ENCODE measurements at places on chromosomes 16 and 17.

- DNase-seq: peak; percentile 64
These were observed 4.2 kb downstream of the METRNL start for GRCh38 chr17:83083368-83084201.

DNA sequence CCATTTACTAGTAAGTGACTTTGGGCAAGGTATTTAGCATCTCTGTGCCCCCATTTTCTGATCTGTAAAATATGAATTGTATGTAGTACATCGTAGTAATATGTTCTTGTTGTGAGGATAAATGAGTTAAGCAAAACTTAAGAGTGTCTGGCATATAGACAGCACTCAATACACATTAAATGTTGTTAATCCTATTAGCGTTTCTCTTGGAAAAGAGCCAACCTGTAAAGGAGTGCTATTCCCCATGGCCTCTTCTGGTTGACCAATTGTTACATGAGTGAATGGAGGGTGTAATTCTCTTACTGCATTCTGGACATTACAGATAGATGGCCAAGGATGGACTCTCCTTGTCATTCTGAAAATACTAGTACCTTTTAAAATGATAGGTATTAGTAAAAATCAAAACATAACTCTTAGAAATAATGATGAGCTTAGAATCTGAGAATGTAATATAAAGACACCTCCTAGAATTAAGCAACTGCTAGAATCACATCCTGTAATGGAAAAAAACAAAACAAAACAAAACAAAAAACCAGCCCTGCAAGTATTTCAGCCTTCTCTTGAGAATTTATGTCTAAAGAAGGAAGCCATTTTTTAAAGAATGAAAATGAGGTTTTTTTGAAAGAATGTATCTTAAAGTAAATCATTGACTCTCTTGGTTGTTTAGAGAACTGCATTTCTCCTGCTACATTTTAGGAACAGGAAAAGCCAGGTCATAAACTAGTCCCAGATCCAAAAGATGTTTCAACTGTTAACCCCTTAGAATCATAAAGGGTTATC lies 30.5 kb downstream of the IQCK start:
- no peak for DNase-seq

DNA sequence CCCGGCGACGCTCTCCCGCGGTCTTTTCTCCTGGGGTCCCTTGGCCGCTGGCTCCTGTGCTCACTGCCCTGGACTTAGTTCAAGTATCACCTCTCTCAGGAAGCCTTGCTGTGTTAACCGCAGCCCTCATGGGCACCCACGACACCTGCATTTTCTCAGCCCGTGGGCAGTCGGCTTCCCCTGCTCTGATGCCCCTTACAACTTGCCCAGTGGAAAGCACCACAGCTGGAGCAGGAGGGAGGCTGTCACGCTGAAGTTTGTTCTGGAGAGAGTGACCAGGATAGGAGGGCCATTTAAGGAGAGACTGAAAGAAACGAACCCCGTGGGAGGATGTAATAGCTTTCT lies 395 bp downstream of the STXBP4 start:
- DNase-seq: peak; percentile 2

GRCh38 chr16:74034200-74034599 lies 262.4 kb upstream of the PSMD7 start:
- no peak for DNase-seq

- DNase-seq: no peak
These were observed 15.5 kb downstream of the MMP15 start for GRCh38 chr16:58040945-58041627.

GRCh38 chr17:71593078-71593477 lies 527.7 kb upstream of the SOX9 start:
- no peak for DNase-seq

DNA sequence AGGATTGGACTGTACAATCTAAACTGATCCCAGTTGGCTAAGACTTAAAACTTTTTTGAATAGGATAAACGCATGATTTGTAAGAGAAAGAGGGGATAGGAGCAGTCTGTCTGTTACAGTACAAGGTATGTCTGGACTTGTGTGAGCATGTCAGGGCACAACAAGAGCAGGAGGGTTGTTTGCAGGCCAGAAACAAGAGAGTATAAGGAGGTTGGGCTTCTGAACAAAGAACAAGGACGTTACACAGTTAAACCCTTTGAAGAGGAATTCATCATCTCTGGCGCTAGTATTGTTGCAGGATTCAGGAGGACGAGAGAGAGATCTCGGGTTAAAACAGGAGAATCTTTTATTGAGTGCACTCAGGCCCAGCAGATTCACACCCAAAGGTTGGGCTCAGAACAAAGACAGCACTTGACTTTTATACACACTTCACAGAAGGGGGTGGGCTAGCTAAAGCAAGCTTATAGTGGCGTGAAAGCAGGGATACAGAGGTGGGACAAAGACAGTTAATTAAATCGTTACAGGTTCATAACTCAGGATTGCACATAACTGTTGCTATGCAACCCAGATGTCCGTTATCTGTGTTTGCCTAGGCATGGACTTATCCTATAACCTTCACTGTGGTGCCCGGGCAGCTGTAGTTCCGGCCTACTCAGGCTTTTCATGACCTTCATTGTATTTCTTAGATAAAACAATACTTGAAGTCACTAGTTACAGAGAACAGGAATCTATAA lies 34.3 kb downstream of the SEC14L1 start:
- no peak for DNase-seq

- DNase-seq: peak; percentile 62
These were observed 13.8 kb downstream of the AANAT start for GRCh38 chr17:76481071-76481655.

DNA sequence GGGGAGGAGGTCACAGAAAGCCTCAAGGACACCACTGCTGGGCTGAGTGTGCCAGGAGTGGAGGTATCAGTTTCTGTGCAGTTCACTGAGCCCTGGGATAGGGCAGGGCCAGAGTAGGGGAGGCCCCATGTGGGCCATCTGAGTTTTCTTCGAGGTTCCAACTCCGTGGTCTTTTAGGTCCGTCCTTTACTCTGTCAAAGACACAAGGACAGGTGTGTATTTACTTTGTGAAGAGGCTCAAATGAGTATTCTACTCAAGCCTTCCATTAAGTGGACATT lies 59.5 kb downstream of the USP22 start:
- no peak for DNase-seq

GRCh38 chr16:5582529-5582928 lies 484.9 kb upstream of the EEF2KMT start:
- no peak for DNase-seq

GRCh38 chr16:87661561-87661960 lies 59.3 kb downstream of the JPH3 start:
- DNase-seq: peak; percentile 30

- no peak for DNase-seq
These were observed 61.9 kb upstream of the GSE1 start for GRCh38 chr16:85550953-85551924.

DNA sequence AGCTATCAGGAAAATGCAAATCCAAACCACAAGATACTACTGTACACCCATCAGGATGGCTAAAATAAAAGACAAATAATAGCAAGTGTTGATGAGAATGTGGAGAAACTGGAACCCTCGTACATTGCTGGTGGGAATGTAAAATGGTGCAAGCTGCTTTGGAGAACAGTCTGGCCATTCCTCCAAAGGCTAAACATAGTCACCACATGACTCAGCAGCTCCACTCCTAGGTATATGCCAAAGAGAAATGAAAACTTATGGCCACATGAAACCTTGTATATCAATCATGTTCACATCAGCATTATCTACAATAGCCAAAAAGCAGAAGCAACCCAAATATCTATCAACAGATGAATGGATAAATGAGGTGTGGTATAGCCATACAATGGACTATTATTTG lies 28.5 kb downstream of the VAC14 start:
- DNase-seq: no peak

DNA sequence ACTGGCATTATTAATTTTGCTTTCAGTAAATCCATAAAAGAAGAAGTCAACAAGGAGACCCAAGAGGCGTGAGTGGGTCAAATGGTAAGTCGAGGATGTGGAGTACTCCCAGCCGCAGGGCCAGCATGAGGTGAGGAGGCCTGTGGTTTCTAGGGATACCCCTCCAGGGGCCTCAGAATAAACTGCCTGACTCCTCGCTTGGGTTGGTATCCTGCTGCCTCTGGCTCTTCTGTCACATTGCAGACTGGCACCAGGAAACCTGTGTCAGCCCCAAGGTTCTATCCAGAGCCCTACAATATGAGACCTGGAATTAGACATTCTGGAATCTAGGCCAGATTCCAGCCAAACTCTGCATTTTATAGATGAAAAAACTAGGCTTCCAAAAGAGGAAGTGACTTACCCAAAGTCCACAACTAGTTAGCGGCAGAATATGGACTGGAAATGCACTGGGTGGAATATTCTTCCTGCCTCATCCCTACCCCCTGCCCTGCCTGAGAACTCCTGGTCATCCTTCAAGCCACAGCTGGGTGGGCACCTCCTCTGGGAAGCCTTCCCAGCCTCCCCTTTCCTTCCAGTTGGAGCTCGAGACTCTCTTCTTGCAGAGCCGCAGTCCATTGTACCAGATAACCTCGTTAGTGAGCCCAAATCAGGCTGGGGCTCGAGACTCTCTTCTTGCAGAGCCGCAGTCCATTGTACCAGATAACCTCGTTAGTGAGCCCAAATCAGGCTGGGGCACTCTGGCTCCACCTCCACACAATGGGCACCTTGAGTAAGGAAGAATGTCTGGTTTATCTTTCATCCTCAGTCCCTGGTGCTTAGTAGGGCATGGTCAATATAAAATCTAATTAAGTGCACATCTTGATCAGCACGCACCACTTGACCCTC lies 22.6 kb downstream of the C17orf67 start:
- DNase-seq: no peak

- no peak for DNase-seq
These were observed 43.4 kb downstream of the TAOK1 start for GRCh38 chr17:29433541-29433940.

DNA sequence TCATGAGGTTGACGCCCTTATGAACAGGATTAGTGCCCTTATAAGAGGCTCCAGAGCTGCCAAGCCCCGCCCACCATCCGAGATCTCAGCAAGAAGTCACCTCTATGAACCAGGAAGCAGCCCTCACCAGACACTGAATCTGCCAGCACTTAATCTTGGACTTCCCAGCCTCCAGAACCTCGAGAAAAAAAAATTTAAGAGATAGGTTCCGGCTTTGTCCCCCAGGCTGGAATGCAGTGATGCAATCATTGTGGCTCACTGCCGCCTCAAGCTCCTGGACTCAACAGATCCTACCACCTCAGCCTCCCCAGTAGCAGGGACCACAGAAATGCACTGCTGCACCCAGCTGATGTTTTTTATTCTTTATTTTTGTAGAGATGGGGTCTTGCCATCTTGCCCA lies 22.5 kb upstream of the ADCY9 start:
- no peak for DNase-seq

GRCh38 chr17:47982645-47983390 lies 11.9 kb downstream of the CDK5RAP3 start:
- no peak for DNase-seq

- DNase-seq: no peak
These were observed 5.0 kb downstream of the ATP5PD start for GRCh38 chr17:75041656-75042280.

DNA sequence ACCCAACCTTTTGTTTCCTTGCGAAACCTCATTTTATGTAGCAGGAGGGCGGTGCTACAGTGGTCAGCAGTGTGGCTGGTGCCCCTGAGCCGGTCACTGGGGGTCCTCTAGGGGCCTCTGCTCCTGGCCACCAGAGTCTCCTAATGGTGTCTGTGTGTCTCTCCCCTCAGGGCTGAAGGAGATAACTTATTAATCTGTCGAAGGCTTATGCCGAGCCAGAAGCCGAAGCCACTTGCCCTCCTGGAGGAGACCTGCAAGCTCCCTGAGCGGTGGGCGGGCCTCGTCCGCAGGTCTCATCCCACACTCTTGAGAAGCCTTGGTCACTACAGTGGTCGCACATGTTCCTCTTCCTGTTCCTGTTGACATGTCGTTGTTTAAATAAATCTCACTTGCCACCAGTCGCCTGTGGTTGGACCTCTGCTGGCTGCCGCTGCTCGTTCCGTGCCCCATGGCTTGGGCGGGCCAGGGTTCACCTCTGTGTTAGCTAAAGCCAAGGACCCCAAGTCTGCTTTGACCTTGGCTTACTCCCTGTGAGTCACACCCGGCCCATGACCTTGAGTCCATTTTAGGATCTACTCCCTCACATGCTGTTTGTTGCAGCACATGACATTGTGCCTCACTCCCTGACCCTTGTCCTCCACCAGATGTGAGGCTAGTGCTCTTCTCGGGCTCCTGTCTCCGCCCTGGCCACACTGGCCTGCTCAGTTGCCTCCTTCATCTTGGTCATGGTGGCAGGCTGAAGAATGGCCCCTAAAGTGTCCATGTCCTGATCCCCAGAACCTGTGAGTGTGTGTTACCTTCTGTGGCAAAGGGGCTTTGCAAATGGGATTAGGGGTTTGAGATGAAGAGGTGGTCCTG lies 38.7 kb upstream of the AQP8 start:
- no peak for DNase-seq

GRCh38 chr17:4438162-4438944 lies 4.6 kb downstream of the SPNS3 start:
- no peak for DNase-seq

- DNase-seq: peak; percentile 4
These were observed 732 bp downstream of the TNRC6A start for GRCh38 chr16:24729951-24730815.

DNA sequence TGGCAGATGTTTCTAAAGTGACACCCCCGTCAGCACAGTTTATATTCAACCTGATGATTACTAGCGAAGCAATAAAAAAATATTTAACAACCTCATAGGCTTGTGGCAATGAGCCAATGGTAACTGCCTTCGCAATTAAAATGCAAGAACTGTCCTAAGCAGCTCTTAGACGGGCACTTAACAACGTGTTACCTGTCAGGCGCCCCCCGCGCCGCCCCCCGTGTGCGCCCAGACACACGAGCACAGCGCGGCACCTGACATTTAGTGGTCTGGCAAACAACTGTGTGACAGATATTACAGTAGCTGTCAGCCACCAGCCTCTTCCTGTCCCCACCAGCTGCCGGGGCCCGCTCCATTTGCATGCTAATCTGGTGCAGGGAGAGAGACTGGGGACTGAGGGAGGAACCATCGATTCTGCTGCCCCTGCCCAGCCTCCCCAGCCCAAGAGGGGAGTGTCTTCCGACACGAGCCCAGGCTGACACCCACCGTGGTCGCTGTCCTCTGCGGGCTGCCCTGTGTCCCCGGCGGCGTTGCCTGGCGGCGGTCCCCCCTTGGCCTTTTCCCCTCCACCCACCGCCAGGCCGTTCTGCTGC lies 12.7 kb downstream of the NDUFAF8 start:
- DNase-seq: no peak
